Natural killer cell treated with Interleukin-12 subunit alpha and Interleukin-12 subunit beta and Interleukin-15 and Interleukin-18, amount 100 ng/mL, for 72 hours (primary cell): ENCODE measurements at places on chromosomes 7 and 10.

- DNase-seq: no peak
- H3K4me1 ChIP-seq: peaks cover 36% of the 10 kb centered on the region
- H3K27me3 ChIP-seq: no peaks in the 10 kb centered on the region
- peak overlapping the region; percentile 32 for H3K27ac ChIP-seq
Observed at GRCh38 chr10:125103466-125103865, 56.9 kb downstream of the CTBP2 start.

- H3K27me3 ChIP-seq: no peaks in the 10 kb centered on the region
- H3K4me3 ChIP-seq: no peak overlapping the region
- no peaks in the 10 kb centered on the region for H3K36me3 ChIP-seq
- no peaks in the 10 kb centered on the region for H3K4me1 ChIP-seq
- no peak overlapping the region for H3K27ac ChIP-seq
- no peak for DNase-seq
Observed at GRCh38 chr7:145339319-145339718, 503.5 kb upstream of the TPK1 start.

- no peaks in the 10 kb centered on the region for H3K27me3 ChIP-seq
- no peak overlapping the region for H3K4me3 ChIP-seq
- no peak for DNase-seq
Observed at GRCh38 chr10:67784474-67784873, 53.5 kb downstream of the DNAJC12 start.

GRCh38 chr10:86226781-86227201, 139.8 kb downstream of the GRID1 start:
- no peaks in the 10 kb centered on the region for H3K36me3 ChIP-seq
- H3K4me1 ChIP-seq: no peaks in the 10 kb centered on the region
- no peak overlapping the region for H3K4me3 ChIP-seq
- no peak for DNase-seq

DNA sequence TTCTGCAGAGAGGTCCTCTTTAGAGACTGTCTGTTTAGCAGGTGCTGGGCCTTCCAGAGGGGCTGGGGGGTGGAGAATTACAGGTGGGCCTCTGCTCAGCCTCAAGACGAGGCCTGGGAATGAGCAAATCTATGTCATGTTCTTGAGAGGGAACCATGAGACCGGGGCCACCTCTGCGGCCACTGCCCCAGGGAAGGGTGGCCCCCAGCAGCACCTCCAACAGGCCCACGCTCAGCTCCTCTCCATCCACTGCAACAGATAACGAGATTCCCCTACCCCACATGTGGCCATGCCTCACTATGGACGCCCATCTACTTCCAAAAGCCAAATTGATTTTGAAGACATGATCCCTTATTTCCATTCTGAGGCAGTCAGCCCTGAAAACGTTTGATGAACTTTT, 176.9 kb downstream of the TCERG1L start:
- H3K4me3 ChIP-seq: no peak overlapping the region
- no peak for DNase-seq
- H3K27ac ChIP-seq: no peak overlapping the region
- H3K36me3 ChIP-seq: no peaks in the 10 kb centered on the region

- no peak overlapping the region for H3K27ac ChIP-seq
- H3K27me3 ChIP-seq: peaks cover 10% of the 10 kb centered on the region
- no peaks in the 10 kb centered on the region for H3K4me1 ChIP-seq
- H3K4me3 ChIP-seq: no peak overlapping the region
Observed at GRCh38 chr7:138127996-138128395, 51.7 kb downstream of the AKR1D1 start.

DNA sequence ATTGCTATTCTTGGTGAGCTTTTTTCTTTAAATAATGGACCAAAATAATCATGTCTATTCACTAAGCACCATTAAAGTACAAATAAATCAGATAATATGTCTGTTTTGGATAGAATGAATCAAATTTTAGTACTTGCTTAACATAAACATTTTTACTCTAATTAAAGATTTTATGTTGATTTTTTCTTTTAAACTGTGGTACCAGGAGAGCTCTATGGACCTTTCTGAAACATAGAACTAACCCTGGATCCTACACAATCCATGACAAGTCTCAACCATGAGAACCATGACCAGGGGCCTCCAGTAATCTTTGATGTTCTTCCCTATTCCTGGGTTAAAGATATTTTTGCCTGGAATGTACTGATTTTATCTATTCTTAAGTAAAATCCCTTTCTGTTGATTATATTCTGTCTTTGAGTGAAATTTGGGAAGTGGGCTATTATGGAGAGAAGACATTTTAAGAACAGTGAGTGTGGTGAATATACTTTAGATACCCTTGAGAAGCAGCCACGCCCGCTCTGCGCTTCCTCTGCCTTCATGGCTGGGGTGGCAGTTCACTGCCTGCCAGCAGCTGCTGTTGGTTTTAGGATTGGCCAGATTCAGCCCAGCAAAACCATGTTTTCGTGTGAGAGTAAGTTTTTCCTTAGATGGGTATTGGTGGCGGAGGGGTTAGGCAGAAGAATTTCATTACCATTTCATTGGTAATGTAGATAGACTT, 42.2 kb upstream of the BHLHA15 start:
- no peaks in the 10 kb centered on the region for H3K27me3 ChIP-seq
- H3K4me3 ChIP-seq: no peak overlapping the region
- H3K27ac ChIP-seq: no peak overlapping the region
- H3K4me1 ChIP-seq: peaks cover 16% of the 10 kb centered on the region

DNA sequence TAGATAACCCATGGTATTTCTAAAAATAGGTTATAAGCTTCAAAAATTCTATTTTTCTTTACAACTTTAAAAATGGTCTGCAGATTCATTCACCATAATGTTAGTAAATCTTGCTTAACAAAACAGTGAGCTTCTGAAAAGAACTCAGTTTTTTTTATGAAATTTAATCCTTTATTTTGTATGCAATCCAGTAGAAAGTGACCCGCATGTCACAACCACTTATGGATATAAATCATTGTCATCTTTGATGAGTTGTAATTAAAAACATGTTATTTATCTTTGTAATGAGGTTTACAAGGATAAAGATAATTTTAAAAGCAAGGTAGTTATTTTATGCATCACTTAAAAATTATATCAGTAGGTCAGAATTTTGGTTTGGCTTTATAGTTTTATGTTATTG, 173.5 kb upstream of the SEMA3A start:
- H3K27ac ChIP-seq: no peak overlapping the region
- no peaks in the 10 kb centered on the region for H3K27me3 ChIP-seq
- no peak for DNase-seq
- no peaks in the 10 kb centered on the region for H3K4me1 ChIP-seq
- H3K4me3 ChIP-seq: no peak overlapping the region

DNA sequence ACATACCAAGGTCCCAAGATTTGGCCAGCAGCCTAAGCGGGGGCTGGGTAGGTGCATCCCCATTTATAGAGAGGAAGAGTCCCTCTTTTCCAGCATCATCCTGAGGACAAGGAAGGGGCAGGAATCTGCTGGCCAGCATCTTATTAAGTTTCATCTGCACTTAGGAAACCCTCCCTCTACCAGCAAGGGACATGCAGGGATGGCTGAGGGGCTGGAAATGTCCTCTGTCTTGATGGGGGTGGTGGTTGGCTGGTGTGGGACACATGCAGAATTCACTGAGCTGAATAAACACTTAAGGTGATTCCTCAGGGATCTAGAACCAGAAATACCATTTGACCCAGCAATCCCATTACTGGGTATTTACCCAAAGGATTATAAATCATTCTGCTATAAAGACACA, 42.1 kb downstream of the NOD1 start:
- H3K36me3 ChIP-seq: peaks cover 7% of the 10 kb centered on the region
- no peak overlapping the region for H3K4me3 ChIP-seq
- DNase-seq: no peak
- no peaks in the 10 kb centered on the region for H3K27me3 ChIP-seq
- H3K27ac ChIP-seq: no peak overlapping the region

DNA sequence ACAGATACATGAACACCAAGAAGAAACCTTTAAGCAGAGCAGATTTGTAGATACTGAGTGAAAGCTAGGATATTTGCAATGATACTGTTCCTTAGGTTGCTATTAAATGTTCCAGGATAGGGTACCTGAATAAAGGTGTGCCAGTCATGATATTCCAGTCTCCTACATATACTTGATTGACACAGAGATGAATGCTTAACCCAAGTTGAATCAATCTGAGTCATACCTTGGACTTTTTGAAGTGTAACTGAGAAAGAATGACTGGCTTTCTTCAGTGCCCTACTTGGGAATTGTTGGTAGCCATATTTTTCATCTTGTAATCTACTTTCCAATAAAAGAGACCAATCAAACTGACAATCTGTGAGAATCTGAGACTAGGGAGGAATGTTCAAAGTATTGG, 805.7 kb upstream of the GHITM start:
- no peak for DNase-seq
- no peak overlapping the region for H3K4me3 ChIP-seq
- no peak overlapping the region for H3K27ac ChIP-seq

GRCh38 chr10:103789771-103790201, 65.6 kb downstream of the SH3PXD2A start:
- H3K4me1 ChIP-seq: no peaks in the 10 kb centered on the region
- no peak for DNase-seq
- H3K27me3 ChIP-seq: no peaks in the 10 kb centered on the region
- H3K27ac ChIP-seq: no peak overlapping the region
- no peaks in the 10 kb centered on the region for H3K36me3 ChIP-seq
- H3K4me3 ChIP-seq: no peak overlapping the region

GRCh38 chr7:111172564-111173257, 81.8 kb downstream of the LRRN3 start:
- H3K27ac ChIP-seq: no peak overlapping the region
- no peaks in the 10 kb centered on the region for H3K4me1 ChIP-seq
- no peak overlapping the region for H3K4me3 ChIP-seq
- DNase-seq: no peak
- H3K27me3 ChIP-seq: no peaks in the 10 kb centered on the region
- H3K36me3 ChIP-seq: no peaks in the 10 kb centered on the region

- no peaks in the 10 kb centered on the region for H3K27me3 ChIP-seq
- no peaks in the 10 kb centered on the region for H3K36me3 ChIP-seq
- DNase-seq: no peak
- H3K4me1 ChIP-seq: peaks cover 7% of the 10 kb centered on the region
Observed at GRCh38 chr10:24726626-24727025, 2.9 kb upstream of the ARHGAP21 start.

DNA sequence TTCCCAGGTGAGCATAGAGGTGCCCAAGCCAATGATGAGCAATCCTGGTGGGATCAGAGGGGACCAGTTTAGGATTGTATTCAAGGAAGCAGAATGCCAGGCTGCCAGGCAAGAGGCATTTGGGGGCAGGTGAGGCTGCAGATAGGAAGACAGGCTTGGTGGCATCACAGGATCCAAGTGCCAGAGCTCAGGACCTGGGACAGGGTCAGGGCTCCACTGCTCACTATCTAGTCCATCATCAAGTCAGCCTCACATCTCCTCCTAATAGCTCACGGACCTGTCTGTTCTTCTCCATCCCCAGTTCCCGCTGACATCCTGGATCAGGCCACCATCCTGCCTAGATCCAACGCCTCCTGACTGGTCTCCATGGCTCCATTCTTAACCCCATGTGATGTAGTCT, 47.6 kb downstream of the CYP26A1 start:
- no peak for DNase-seq
- peaks cover 13% of the 10 kb centered on the region for H3K36me3 ChIP-seq
- no peak overlapping the region for H3K4me3 ChIP-seq

- no peaks in the 10 kb centered on the region for H3K36me3 ChIP-seq
- H3K4me1 ChIP-seq: peaks cover 16% of the 10 kb centered on the region
- no peaks in the 10 kb centered on the region for H3K27me3 ChIP-seq
- H3K27ac ChIP-seq: no peak overlapping the region
- DNase-seq: no peak
Observed at GRCh38 chr7:129872054-129872453, 80.7 kb downstream of the UBE2H start.

DNA sequence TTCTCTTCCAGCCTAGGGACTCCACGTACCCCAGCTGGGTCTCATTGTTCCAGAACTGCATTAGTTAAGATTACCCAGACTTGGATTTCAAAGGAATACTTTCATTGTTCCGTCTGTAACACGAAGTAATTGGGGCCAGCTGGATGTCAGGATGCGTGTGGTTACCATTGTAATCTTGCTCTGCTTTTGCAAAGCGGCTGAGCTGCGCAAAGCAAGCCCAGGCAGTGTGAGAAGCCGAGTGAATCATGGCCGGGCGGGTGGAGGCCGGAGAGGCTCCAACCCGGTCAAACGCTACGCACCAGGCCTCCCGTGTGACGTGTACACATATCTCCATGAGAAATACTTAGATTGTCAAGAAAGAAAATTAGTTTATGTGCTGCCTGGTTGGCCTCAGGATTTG, 21.0 kb downstream of the LRRC17 start:
- H3K4me3 ChIP-seq: no peak overlapping the region
- H3K4me1 ChIP-seq: no peaks in the 10 kb centered on the region
- peaks cover 5% of the 10 kb centered on the region for H3K27me3 ChIP-seq
- H3K36me3 ChIP-seq: no peaks in the 10 kb centered on the region

DNA sequence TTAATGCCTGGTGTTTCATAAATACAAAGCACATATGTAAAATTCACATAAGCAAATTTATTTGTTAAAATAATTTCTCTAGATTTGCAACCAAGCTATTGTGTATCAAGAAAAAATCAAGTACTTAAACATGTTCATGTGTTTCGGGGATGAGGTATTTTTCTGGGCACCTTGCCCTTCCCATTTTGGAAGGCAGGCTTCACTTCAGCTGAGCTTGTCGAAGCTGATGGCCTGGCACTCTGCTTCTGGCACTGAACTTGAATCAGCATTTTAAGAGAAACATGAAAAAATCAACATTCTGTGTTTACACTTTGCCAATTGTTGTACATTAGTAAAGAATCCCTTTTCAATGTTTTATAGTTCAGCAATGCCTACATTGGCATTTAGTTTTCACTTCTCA, 179.1 kb upstream of the STEAP4 start:
- H3K27me3 ChIP-seq: no peaks in the 10 kb centered on the region
- no peak overlapping the region for H3K27ac ChIP-seq
- no peak overlapping the region for H3K4me3 ChIP-seq
- no peaks in the 10 kb centered on the region for H3K36me3 ChIP-seq

DNA sequence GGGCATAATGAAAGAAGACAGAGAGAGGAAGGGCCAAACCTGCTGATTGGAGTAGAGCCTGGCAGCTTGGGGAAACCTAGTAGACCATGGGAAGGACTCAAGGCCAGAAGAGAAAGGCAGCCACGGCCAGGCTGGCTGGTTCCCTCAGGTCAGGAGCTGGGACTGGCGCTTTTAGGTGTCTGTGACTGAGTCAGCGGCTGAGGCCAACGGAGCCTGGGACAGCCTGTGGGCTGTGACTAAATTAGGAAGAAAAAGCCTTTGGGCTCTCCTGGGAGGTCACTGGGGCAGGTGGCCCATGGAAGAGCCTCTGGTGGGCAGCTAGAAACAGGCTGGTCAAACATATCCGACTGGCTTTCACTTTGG, 108.9 kb upstream of the PDCD4 start:
- H3K4me3 ChIP-seq: no peak overlapping the region
- H3K36me3 ChIP-seq: no peaks in the 10 kb centered on the region
- H3K27ac ChIP-seq: no peak overlapping the region
- peaks cover 10% of the 10 kb centered on the region for H3K4me1 ChIP-seq
- no peak for DNase-seq
- peaks cover 17% of the 10 kb centered on the region for H3K27me3 ChIP-seq

DNA sequence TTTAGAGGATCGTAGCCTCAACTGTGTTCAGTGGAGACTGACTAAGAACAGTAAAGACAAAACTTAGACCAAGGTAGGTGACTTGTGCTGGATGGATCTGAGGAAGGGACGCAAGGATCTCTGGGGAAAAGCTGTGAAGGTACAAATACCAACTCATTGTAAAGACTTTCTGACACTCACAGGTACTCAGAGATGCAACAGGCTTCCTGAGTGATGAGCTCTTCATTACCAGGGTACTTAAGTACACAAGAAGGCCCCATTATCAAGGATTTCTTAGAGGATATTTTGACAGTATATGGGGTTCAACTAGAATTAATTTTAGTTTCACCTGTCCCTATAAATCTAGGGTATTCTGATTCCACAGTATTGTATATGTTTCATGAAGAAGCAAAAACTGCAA, 440.7 kb downstream of the PLXDC2 start:
- DNase-seq: no peak
- H3K4me1 ChIP-seq: no peaks in the 10 kb centered on the region
- no peak overlapping the region for H3K4me3 ChIP-seq
- no peaks in the 10 kb centered on the region for H3K36me3 ChIP-seq
- H3K27me3 ChIP-seq: no peaks in the 10 kb centered on the region
